ENCODE measurements at places on chromosomes 7 and 10.

- DNase-seq, result no peak
Measured at GRCh38 chr7:102836191-102836919, 76.4 kb upstream of the LRRC17 start.

DNA sequence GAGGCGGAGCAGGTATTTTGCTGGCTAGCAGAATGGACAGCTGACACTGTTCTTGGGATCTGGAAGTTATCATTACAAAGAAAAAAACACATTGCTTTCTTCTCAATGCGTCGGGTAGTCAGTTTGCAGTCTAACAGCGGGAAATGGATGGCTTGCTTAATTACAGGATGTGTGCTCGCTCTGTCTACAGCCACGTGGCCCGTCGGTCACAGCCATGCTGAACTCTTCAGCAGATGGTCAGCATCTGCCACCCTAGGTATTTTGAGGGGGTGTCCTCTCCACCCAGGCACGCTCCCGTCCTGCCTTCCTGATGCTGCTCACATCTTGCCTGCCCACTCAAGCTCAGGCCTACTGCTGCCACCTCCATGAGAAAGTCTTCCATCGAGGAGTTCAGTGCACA, 20.4 kb upstream of the INMT start:
- peak; percentile 9 for DNase-seq

DNA sequence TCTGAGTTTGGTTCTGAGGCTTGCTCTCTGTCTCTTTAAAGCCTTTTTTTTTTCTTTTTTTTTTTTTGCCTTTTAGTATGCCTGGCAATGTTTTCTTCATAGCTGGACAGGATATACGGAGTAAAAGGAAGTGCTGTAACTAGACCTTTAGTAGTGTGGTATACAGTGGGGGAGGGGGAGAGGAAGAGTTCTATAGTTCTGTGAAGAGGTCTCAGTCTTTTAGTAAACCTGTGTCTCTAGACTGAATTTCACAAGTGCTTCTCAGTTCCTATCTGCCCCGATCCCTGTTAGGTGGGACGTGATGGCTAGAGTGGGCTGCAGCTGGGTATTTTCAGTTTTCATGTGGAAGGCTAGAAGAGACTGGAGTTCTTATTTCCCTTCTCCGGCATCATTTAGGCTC, 3.1 kb upstream of the ABCC2 start:
- DNase-seq, result no peak

DNA sequence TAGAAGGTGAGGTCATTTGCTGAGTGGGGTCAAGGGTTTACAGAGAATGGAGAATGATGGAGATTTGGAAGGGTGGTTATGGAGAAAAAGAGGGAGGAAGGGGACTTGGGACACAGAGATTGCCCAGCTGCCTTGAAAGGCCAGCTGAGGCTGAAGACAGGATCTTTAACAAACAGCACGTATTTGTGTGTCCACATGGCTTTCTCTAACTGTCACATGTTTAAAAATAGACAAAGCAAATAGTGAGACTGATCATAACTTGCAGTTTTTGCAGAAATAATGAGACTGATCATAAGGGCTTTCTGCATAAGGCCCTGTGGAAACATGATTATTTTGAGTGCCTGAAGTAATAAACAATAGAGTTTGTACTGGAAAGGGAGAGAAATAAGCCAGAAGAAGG, 212.7 kb downstream of the HDAC9 start:
- DNase-seq, result no peak

GRCh38 chr7:127976056-127976737, 55.0 kb downstream of the LRRC4 start:
- DNase-seq, result no peak

GRCh38 chr10:125161707-125162119, 1.4 kb upstream of the CTBP2 start:
- DNase-seq, result no peak

- no peak for DNase-seq
Measured at GRCh38 chr10:119441151-119441821, 101.2 kb downstream of the RGS10 start.

- peak; percentile 57 for DNase-seq
Measured at GRCh38 chr7:20647908-20648776, 32.7 kb downstream of the ABCB5 start.

GRCh38 chr10:132477398-132478340, 59.9 kb upstream of the INPP5A start:
- DNase-seq, result no peak

- DNase-seq, result no peak
Measured at GRCh38 chr7:113209449-113210203, 91.3 kb upstream of the SMIM30 start.
